ENCODE measurements at places on chromosomes 13 and 19. TPM values are rescaled to one million over a fixed set of nuclear protein-coding genes. Genes with fewer than 3 reads are reported as not detected.

Gene CEACAM19
- 0.13 TPM for total RNA-seq

Gene SIGLEC10
- total RNA-seq = 1.8 TPM

Gene PLD3
- total RNA-seq = 50.4 TPM

Gene TNFRSF19
- total RNA-seq = not detected
